ENCODE measurements at places on chromosomes 6 and 20.

DNA sequence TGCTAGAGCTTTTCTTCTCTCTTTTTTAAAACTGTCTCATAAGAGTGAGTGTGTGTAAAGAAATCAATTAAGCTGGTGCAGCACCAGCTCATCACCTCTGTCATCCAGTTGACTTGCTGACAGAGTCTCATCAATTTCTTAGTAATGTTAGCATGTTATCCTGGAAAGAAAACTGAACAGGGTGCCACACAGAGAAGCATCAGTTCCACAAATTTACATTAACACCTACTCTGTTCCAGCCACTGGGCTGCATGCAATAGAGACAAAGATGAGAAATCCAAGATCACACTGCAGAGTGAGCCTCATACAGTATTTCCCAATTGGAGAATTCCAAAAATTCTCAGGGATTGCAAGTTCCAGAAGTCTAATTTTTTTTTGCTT is 207.0 kb upstream of the CITED2 start:
- no peak for DNase-seq

- DNase-seq = no peak
Observed at GRCh38 chr6:168699631-168700295, 258.8 kb downstream of the SMOC2 start.

- peak; percentile 66 for DNase-seq
Observed at GRCh38 chr6:100257793-100258395, 206.8 kb downstream of the SIM1 start.

- peak; percentile 40 for DNase-seq
Observed at GRCh38 chr6:153790876-153791473, 248.1 kb upstream of the OPRM1 start.

DNA sequence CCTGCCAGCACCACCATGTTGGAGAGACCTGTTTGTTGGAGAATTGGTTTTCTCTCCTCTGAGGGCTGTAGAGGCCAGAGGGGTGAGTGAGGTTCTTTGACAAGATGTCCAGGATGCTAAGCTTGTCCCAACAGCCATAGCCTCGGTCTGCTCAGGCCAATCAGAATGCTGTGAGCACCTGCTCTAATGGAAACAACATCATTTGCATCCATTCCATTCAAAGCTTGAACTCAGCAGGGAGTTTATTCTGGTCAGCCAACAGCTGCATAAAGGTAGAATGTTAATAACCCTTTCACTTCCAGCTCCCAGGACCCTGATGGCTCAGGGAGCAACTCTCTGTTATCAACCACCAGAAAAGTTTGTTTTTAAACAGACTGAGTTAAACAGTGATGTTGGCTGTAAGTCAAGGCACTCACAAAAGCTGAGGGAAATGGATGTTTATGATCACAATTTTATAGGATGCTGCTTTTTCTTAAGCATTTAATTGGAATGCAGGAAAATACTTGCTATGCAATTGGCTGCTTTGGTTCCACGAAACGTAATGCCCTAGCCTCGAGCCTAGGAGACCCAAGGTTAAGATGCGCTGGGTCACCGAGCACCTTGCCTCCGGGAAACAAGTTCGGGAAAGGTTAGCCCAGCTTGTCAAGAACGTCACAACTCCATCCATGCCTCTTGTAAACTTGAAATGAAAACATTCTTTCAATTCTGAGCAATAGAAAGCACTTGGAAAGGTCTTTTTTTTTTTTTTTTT is 155.2 kb downstream of the NFATC2 start:
- DNase-seq = no peak

- no peak for DNase-seq
Observed at GRCh38 chr6:96153775-96154174, 138.0 kb downstream of the FUT9 start.

DNA sequence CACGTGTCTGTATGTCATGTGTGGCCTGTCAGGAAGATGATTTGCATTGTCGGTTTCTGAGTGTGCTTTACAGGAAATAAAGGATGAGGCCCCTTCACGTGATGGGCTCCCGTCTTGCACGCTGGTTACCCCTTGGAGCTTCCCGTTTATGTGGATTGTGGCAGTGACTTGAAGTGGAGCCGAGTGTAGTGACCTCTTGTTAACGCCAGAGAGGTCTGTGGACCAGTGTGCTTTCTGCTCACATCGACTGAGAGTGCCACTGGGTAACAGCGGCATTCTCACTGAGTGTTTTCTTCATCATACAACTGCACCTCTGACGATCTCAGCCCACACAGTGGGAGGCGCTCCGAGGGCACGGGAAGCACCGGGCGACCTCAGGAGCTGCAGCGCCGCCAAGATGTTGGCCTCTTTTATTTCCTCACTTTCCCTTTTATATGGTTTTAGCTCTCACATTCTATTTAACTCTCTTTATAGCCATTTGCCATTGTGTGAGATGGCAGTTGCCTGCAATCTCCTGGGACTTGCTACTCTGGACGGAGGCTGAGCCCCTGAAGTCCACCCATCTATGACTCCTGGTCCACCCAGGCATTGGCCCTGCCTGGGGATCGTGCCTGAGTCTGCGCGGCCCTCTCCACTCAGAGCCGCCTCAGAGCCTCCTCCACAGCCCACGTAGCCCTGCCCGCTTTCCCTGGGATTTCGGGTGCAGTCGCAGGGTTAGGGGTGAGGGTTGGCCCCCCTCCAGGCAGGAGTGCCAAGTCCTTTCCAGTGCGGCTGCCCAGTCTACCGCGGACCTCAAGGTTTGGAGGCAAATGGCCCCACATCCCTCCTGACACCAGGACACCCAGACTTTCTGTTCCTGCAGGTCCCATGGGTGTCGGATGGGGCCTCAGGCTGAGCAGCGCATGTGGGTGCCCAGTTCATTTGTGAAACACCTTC is 238.9 kb downstream of the ERMARD start:
- no peak for DNase-seq

DNA sequence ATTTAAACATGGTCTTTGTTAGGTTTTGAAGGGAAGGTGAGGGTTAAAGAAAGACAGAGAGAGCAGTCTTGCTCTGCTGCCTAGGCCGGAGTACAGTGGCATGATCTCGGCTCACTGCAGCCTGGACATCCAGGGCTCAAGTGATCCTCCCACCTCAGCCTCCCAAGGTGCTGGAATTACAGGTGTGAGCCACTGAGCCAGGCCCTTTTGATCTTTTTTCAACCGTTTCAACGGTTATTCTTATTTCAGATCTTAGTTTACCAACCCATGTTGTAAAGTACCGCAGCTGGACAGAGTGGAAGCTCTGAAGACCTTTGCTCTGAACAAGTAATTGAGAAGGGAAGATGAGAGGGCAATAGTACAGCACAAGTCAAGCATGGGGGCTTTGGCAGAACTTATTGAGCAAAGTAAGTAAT is 1.2 kb upstream of the SRPK1 start:
- DNase-seq = no peak

DNA sequence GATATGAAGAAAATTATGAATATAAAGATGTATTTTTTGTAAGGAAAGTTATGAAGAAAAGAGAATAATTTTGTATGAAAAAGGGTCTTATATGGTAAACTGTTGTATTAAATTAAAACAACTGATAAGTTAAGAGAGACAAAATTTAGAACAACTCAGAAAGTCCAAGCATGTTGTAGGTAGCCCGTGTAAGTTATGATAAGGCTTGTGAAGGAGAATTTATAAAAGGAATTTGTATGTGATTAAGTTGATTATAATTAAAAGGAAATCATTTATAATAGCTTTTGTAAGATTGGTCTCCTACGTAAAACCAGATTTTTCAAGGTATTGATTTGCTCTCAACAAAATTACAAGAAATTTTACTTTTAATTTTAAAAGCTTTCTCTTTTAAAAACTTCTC is 1579.3 kb downstream of the HACE1 start:
- no peak for DNase-seq

GRCh38 chr6:33934731-33935270 is 131.0 kb upstream of the MLN start:
- DNase-seq = no peak

DNA sequence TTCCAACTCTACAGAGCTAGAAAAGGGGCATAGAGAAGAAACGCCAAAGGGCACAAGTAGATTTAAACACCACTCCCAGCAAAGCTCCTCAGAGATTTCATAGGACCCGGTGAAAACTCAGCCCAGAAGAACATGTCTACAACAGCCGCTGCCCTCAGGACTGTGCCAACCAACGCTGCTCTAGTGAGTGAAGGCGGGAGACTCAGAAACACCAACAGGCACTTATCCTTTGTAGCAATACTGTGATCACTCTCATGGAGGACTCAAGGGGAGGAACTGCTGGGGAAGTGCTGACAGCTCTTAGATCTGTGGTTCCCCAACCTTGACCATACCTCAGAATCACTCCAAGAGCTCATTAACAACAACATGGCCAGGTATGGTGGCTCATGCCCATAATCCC is 39.5 kb downstream of the STAU1 start:
- DNase-seq = no peak
